ENCODE measurements at places on chromosomes 4 and X.

DNA sequence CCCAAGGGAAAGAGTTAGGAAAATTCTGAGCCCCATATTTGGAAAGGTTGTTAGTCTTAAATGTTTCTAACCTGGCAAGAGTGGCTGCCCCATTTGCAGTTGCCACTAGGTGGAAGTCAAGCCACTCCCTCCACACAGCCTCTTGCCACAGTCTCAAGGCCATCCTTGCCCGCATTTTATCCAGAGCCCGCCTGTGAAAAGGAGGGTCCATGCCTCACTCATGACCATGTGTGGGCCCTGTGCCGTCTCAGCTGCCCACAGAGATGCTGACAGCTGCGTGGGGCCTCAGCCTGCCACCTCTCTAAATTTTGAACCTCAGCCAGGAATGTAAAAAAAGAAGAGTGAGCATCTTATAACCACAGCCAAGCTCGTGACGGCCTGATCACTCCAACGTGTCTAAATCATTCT is 201.5 kb upstream of the FAM241A start:
- no peak for DNase-seq

- DNase-seq: no peak
Measured at GRCh38 chr4:13920901-13921300, 293.4 kb upstream of the BOD1L1 start.

GRCh38 chr4:88318751-88319350 is 34.5 kb upstream of the PPM1K start:
- no peak for DNase-seq

DNA sequence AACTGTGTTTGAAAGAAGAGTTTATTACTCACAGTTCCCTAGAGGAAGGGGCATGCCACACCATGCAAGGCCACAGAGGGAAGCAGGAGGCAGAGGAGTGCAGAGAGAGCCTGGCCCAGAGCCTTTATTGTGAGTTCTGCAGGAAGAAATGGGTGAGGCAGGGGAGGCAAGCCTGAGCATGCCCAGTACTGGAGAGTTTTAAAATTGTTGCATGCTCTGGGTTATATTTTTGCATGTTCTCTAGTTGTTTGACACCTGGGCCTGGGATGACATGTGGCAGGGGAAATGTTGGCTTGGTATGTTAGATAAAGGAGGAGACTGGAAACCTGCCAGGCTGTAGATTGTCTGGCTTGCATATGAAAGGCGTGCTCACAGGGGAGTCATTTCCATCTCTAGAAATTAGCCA is 19.7 kb upstream of the CRMP1 start:
- no peak for DNase-seq

GRCh38 chr4:183118141-183118540 is 19.1 kb downstream of the WWC2 start:
- no peak for DNase-seq

DNA sequence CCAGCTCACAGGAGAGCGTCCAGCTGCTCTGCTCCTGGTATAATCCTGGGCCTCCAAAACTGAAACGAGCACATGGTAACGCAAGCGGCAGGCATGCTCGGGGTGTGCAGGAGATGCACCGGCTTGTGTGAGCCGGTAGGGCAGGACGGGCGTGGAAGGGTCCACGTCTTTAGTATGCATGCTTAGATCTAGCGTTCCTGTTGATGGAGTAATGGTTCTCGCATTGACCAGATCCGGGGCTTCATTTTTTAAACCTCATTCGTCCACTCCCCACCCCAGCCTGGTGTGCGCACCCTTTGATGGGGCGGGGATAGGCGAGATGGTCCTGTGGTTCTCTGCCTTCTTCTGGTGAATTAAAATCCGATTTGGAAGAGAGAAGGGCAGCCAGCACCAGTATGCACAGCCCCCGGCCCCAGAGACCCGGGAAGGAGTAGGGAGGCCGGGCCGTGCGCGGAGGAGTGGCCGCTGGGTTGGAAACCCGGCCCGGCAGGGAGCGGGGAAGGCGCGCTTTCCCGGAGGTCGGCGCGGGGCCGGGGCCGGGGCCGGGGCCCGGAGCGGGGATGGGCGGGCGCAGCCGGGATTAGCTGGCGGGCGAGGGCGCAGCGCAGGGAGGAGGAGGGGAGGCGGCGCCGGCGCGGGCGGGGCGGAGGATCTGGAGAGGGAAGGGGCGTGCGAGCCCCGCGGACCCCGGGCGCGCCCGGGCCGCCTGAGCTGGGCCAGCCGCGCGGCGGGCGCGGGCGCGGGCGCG is 39.9 kb downstream of the FAM149A start:
- no peak for DNase-seq

DNA sequence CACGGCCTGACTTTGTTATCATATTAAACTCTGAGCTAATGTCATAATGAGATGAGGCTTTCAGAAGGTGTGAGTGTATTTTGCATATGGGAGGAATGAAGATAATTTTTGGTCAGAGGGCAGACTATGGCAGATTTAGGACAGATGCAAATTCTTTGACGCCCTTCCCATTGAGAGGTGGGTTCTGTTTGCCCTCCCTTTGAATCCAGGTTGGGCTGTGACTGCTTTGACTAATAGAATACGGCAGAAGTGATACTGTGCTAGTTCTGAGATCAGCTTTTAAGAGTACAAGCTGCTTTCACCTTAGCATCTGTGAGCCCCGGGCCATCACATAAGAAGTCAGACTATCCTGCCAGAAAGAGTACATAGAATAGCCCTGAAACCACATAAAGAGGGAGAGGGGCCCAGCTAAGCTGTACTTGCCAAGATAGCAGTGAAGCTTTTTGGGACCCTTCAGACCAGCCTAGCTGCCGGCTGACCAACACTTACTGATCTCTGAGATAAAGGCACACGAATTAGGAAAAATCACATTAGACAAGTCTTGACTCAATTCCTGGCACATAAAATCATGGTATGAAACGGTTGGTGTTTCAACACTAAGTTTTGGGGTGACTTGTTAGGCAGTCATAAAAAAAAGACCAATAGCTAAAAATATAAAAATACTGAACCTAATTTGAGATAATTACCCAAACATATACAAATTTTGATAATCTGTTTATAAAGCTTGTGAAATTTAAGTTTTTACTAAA is 166.7 kb upstream of the SH3RF1 start:
- DNase-seq: no peak

- DNase-seq: no peak
Measured at GRCh38 chrX:107465932-107466620, 16.6 kb downstream of the FRMPD3 start.

DNA sequence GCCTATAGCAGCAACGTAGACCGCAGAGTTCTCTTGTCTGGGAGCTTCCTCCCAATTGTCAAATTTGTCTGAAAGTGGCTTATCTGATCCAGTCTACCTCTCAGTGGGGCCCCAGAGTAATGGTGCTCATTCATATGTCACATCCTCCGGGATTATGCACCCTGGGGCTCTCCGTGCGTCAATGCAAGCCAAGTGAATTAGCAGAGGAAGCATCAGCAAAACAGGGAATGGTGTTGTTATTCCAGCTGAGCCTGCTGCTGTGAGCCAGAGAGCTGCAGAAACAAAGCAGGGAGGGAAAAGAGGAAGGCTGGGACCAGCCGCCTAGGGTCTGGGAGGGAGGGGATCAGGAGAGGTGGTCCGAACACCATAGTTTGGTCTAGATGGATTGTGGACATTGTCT is 95.2 kb downstream of the CLNK start:
- no peak for DNase-seq

DNA sequence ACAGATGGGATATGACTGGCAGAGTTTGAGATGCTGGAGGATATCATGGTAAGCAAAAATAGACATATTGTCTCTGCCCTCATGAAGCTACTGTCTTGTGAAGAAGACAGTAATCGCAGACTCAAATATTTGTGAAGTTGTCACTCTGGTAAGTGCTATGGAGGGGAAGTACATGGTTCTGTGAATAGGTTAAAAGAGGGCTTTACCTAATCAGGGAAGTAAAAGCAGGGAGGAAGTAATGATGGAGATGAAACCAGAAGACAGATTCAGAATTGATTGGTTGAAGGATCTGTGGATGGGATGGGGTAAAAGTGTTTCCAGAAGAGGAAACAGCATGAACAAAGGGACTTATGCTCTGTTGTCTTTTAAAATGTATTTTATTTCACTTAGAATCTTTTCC is 19.3 kb upstream of the MAGED1 start:
- DNase-seq: no peak

DNA sequence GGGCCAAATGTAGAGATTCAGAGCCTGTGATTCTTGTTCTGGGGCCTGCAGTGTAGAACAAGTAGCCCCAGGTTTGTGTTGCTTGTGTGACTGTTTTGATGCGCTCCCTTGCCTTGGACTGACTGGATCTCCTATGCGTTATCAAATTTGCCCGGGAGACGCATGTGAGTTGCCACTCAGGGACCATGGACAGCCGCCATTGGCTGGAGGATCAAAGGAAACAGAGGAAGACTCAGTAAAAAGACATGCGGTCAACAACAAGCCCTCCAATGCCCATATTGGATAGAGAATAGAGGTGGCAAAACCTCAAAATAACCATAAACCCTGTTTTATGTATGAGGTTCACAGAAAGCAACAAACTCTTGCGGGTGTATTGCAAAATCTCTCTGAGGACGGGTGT is 327.5 kb upstream of the IGFBP7 start:
- DNase-seq: no peak

DNA sequence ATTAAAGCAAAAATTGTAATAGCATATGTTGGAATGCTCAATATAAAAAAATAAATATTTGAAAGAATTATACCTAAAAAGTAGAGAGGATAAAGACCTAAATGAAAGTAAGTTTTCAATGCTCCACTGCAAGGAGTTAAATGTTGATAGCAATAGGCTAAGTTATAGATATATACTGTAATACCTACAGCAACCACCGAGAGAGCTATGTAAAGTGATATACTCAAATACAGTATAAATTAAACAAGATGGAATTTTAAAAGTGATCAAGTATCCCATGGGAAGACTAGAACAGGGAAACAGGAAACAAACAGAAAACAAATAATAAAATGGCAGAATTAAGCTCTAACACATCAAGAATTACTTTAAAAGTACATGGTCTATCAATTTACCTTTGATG is 73.9 kb downstream of the CASP3 start:
- no peak for DNase-seq

Measured in stimulated activated naive CD4-positive, alpha-beta T cell (primary cell).